ENCODE measurements at places on chromosomes 3 and 15.

- no peak for DNase-seq
These were observed 183.3 kb downstream of the NR1D2 start for GRCh38 chr3:24128199-24129005.

DNA sequence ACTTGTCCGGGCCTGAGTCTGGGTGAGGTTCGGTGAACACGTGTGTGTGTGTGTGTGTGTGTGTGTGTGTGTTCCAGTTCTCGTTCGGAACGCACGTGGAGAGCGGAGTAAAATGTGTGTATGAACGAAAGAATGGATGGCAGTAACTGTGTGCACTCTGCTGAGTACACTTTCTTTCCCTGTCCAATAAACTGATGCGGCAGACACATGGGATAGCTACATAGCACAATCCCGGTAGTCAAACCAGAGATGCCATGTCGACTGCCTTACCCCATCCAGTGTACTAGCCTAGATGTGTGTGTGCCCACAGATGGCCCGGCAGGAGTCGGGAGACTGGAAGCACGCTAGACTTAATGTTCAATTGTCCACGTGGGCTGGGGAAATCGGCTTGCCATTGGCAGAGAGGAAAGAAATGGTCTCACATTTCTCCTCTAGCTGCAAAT is 507 bp upstream of the GOLIM4 start:
- DNase-seq: no peak

DNA sequence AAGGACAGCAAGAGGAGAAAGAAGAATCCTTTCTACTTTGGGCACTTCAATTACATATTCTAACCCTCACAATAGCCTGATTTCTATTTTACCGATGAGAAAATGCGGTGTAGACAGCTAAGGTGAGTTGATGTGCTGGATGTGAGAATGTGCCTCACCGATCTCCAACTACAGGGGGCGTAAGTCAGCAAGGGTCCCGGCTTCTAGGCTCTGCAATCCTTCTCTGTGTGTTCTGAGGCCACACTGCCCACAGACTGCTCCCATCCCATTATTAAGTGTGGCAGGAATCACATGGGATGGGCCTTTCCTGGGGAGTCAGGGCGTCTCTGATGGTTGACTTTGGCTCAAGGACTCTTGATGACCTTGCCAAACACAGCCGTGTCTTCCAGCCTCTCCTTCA is 23.6 kb upstream of the RPL35A start:
- no peak for DNase-seq

- no peak for DNase-seq
These were observed 17.2 kb upstream of the TIMP4 start for GRCh38 chr3:12175844-12176453.

- DNase-seq: no peak
These were observed 2.0 kb downstream of the PXYLP1 start for GRCh38 chr3:141233457-141234161.

GRCh38 chr15:80699981-80700380 is 4.9 kb downstream of the ABHD17C start:
- no peak for DNase-seq

DNA sequence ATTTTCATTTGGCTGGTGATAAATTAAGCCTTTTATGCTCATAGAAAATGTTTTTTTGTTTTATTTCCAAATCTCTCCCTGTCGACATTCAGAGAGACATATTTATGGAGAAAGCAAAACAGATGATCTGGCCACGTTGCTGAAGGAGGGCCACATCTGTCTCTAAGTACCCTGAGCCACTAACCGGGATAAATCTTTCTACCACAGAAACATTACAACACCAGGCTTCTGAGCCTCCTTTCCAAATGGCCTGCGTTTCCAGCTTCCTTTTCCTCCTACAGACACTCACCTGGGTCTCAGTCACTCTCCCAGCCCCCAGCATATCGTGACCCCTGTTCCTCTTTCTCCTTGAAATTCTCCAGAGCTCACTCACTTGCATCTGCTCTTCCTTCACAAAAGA is 161.0 kb downstream of the ARRDC4 start:
- DNase-seq: no peak

GRCh38 chr3:192224634-192225155 is 502.6 kb downstream of the FGF12 start:
- DNase-seq: no peak

DNA sequence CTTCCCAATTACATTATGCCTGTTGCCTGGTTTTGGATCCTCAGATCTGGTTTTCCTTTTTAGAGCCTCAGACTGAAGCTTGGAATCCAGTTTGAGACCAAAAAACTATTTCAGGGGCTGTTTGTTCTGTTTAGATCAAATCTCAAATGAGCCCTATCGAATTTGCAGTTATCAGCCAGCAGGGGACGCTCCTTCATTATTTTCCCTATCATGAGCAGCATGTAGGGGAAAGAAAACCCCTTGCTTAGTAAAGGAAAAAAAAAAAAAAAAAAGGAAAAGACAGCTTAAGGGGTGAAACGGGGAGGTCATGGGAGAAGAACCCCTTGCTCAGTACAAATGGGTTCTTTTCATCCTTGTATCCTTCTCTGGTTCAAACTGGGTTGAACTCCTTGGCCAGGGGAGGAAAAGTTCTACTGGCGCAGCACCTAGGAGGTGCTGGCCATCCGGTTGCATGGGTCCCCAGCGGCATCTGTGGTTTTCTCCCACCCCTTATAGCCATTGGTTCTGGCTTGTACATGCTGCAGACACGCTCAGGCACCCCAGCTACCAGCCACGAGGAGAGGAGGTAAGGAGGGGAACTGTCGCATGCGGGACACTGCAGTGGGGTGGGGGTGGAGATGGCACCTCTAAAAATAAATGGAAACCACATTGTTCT is 1375.1 kb upstream of the ALCAM start:
- no peak for DNase-seq

GRCh38 chr15:76861815-76862397 is 43.2 kb downstream of the SCAPER start:
- no peak for DNase-seq

GRCh38 chr3:86951322-86951721 is 39.6 kb downstream of the VGLL3 start:
- no peak for DNase-seq

DNA sequence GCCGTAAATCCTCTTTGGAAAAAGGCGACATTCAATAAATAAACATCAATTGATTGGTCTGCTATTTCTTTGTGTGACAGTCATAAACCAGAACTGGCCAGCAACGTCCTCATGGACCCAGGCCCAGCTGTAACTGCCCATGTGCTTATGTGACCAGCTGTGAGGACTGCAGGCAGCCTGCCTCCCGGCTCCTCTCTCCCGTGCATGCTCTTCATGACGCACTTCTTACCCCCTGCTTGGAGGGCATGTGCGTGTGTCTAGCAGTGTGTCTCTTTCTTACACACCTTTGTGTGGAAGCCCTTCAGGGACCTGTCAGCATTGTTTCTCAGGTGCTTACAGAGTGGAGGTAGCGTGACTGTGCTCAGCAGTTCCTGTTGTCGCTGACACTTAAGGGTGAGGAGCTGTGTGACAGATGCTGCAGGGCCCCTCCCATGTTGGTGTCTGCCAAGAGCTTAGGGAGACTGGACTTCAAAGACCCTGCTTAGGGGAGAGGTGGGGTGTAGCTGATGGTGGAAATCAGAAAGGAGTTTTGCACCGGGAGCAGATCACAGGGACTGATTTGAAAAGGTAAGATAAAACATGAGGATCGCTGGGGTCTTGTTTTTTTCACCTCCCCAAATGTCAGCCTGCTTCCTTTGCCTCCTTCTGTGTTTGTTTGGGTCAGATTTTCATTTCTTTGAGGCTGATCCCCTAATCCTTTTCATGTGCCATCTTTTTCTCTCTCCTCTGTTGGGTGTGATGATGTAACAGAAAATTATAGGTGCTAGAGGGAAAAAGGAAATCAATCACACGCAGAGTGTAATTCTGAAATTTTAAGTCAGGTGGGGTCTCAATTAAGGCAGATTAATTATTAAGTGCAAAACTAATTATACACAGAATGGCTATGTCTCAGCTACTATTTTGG is 2.1 kb downstream of the PODXL2 start:
- no peak for DNase-seq

DNA sequence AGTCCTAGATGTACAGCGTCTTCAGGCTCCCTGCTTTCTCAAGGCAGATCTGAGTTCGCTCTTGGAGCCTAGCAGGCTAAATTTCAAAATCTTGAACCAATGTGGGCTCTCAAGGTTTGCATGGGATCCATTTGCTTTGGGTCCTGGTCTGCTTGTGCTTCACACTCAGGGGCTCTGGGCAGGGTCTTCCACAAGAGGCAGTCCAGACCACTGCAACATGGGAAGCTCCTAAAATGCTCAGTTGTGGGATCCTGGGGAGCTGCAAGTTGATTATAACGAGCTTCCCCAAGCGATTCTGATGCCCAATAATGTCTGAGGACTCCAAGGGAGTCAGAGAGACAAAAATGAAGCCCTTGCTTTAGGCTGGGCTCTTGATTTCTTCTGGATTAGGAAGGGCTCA is 6.7 kb downstream of the NUTM1 start:
- DNase-seq: no peak

DNA sequence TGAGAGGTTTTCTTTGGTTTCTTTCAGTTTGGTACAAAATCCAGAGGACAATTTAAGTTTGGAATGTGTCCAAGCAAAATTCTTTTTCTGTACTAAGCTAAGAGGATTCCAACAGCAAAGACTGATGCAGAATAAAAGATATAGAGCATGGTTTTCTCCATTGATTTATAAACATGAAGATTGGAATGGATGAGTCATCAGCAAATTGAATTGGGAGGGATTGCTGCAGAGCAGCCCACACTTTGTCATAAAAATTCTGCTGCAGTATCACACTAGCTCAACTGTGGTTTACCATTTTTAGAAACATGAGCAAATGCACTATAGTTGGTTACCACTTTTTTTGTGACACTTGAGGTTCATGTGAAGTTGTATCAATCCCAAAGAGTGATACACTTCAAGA is 16.1 kb upstream of the LARP6 start:
- no peak for DNase-seq

GRCh38 chr3:196197524-196197923 is 13.7 kb downstream of the ZDHHC19 start:
- no peak for DNase-seq

DNA sequence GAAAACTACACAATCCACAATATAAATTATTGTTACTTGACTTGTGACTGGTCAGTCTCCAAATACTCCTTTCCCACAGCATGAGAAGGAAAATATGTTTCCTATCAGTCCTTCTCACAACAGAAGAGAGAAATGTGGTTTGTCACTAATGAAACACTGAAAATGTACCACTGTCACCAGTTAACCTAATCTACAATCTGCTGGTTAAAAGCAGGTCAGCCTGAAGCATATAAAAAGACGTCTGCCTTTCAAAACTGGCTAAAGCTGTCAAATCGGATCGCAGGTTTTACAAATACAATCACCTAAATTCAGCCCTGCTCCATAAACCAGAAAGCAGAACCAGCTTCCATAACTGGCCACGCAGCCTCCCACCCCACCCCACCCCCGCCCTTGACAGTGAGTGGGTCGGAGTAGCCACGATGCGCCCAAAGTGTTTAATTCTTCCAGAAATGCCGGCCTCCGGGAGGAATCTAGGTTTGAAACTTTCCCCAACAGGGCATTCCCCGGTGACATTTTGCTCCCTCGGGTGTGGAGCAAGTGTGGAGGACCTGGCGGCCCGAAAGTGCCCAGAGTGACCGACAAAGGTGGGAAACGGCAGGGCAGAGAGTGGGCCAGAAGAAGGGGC is 682 bp downstream of the ETFA start:
- no peak for DNase-seq

- DNase-seq: no peak
These were observed 935.8 kb downstream of the IGSF11 start for GRCh38 chr3:118098827-118099226.

DNA sequence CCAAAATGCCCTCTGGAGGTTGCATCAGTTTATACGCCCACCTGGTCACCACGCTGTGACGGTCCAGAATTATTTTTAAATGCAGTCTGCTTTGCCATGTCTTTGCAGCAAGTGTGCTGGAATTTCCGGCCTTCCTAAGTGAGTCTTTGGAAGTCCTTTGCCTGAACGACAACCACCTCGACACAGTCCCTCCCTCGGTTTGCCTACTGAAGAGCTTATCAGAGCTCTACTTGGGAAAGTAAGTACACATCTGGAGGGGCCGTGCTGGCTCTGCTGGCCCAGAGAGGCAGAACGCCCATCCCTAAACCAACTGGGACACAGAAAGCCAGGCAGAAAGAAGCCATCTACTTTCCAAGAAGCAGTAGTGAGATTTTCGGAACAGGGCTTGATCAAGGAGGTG is 101.8 kb downstream of the LRRK1 start:
- DNase-seq: no peak

GRCh38 chr3:126371096-126371705 is 14.0 kb upstream of the KLF15 start:
- DNase-seq: no peak

GRCh38 chr3:34842706-34843480 is 796.4 kb upstream of the ARPP21 start:
- no peak for DNase-seq

DNA sequence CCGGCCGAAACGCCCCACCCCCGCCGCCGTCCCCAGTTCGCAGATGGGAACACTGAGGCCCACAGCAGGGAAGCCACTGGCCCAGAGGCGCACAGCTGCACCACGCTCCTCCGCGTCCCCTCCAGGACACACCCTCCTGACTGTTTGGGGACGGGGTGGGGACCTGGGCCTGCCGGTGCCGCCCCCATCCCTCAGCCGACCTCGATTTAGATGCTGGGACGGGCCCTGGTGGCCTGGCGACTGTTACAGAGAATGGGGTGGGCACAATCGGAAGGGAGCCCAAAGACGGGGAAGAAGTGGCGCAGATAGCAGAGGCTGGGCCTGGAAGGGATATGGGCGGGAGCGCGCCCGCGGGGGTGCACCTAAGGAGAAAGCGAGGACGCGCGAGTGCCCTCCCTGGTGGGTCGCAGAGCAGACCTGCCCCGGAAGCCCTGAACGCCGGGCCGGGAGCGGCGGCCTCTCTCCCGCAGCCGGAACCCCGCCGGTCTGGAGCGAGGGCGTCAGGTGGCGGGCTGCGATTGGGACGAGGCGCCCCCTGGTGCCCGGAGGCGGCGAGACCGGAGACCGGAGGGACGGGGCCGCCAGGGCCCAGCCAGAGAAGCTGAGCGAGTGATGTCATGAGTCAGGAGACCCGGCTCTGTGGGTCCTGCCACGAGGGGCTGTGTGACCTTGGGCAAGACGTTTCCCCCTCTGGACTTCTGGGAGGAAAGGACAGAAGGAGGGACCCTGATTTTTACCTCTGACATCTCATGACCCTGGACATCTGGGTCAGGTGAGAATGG is 78.4 kb downstream of the IQSEC1 start:
- peak; percentile 90 for DNase-seq

DNA sequence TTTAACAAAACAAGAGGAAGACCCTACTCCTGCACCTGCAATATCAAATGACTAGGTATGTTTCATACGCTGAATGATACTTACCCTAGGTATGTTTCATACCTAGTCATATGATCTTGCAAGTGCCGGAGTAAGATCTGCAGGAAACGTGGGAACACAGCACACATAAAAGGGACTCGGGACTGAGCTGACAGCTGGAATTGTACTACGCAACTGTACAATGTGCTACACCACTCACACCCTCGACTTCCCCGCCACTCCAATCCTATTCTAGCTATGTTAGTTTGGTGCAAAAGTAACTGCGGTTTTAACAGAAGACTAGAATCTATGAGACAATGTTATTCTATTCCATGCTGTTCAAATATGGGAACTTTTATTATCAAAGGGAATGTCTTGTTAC is 22.0 kb downstream of the CRBN start:
- DNase-seq: no peak
